ENCODE measurements at places on chromosomes 1 and 21.

DNA sequence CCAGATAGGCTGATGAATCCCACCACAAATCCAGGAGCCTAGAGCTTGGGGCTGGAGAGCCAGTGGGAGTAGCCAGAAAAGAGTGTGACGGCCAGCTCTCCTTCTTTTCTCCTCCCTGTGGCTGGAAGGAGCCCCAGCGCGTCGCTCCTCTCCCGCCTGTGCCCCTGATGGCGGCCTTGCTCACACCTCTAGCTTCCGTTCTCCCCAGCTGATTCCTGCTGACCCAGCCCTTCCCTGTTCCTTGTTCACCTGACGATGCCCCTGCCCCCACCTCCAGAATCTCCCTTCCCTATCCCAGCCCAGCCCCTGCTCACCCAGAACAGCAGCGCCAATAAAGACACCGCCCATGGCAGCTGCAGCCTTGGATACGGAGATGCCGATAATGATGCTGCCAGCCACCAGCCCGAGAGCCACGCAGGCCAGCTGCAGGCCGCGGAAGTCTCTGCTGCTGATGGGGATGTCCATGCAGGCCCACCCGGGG is 656 bp downstream of the KNCN start:
- no peak for DNase-seq

DNA sequence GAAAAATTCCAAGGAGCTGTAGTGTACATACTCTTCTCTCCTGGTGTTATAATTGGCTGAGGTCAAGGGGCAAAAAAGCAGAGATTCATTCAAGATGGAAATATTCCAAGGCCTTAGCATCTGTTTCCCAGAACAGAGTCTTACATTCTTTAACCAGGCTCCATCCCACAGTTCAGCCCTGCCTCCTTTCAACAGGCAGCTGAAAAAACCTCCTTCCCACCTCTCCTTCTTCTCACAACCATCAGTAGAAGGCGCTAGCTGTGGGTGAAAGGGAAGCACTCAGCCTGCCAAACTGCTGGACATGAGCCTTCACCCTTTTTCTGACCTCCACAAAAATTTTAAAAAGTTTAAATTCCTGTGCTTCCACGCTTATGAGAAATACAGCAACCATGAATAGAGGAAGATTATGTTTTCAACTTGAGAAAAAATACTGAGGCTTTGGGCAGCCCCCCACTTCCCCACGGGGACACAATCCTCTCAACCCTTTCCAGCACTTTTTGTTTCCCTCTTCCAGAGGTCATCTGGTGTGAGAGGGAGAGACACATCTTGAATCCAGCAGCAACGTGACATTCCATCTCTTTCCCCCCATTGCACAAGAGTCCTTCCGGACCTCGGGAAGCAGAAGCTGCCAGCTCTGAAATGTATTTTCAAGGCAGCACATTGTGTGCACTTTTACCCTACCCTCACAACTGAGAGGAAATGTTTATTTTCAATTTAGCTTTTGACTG is 43.2 kb upstream of the FMO2 start:
- DNase-seq = no peak

- no peak for DNase-seq
These were observed 498.7 kb downstream of the SMYD3 start for GRCh38 chr1:246008363-246008831.

DNA sequence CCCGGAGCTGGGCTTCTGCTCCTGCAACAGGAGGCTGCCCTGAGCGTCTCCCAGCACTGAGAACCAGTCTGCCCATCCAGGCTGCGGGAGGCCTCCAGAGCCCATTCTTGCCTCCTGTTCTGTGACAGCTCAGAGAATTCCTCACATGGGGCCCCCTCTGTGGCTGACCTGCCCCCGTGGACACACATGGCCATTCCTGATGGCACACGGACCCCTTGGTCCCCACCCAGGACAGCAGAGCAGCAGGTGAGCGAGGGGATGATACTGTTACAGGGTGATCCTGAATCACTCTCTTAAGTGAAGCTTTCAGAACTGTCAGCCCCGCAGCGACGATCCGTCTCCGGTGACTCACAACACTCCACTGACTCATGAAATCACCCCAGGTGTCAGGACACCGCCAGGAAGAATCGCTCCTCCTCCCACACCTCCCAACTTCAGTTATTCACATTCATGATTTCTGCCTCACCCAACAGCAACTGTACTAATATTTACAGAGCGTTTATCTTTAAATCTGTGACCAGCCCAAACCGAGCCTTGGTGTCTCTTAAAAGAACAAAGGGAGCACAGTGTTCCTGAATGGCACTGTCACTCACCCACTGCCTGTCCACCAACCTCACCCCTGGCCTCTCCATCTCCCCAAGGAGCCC is 22.5 kb downstream of the CHD5 start:
- no peak for DNase-seq
